ENCODE measurements at places on chromosomes 12 and 14. TPM values are rescaled to one million over a fixed set of nuclear protein-coding genes. Genes with fewer than 3 reads are reported as not detected.

GRCh38 chr14:52018252-52018651, 28.9 kb downstream of the RTRAF start:
- DNase-seq = no peak

Gene KCNA5
- total RNA-seq = 1.7 TPM

Gene OSBPL8
- 83.3 TPM for total RNA-seq

Gene SOX5
- total RNA-seq = 10.0 TPM

GRCh38 chr12:24175929-24176328, 226.5 kb upstream of the SOX5 start:
- no peak for DNase-seq

- no peak for DNase-seq
Measured at GRCh38 chr14:93960108-93960475, 16.3 kb downstream of the ASB2 start.

DNA sequence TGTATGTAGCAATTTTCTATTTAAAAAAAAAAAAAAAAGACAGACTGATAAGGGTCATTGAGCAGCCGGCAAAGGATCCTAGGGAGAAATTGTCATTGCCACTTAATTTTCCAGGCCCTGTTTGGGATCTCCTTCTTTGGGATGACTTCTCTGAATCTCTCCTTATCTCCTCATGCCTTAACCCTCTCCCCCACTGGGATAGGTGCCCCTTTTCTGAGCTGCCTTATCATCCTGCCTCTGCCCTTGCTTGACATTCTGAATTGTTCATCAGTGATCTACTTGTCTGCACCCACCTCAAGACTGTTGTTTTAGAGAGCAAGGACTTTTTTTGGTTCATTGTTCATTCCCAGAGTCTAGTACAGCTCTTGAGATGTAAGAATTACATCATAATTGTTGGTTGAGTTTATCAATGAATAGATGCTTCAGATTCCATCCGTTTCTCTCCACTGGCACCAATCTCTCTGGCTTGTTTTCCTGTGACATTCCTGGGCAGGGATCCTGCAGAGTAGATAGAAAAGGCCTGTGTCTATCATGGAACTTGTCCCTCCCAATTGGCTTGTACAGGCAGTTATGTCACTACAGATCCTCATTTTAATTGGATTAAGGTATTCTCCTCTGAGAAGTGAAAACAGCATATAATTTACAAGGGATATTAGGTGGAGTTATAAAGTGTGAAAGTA, 42.6 kb downstream of the SOCS2 start:
- no peak for DNase-seq

GRCh38 chr12:14868916-14869506, 16.6 kb downstream of the MGP start:
- DNase-seq = no peak

- DNase-seq = no peak
Measured at GRCh38 chr14:32414808-32415255, 85.7 kb downstream of the AKAP6 start.

GRCh38 chr14:105363847-105364708, 34.3 kb upstream of the TEX22 start:
- DNase-seq = no peak

Gene LRP1-AS
- total RNA-seq = not detected

DNA sequence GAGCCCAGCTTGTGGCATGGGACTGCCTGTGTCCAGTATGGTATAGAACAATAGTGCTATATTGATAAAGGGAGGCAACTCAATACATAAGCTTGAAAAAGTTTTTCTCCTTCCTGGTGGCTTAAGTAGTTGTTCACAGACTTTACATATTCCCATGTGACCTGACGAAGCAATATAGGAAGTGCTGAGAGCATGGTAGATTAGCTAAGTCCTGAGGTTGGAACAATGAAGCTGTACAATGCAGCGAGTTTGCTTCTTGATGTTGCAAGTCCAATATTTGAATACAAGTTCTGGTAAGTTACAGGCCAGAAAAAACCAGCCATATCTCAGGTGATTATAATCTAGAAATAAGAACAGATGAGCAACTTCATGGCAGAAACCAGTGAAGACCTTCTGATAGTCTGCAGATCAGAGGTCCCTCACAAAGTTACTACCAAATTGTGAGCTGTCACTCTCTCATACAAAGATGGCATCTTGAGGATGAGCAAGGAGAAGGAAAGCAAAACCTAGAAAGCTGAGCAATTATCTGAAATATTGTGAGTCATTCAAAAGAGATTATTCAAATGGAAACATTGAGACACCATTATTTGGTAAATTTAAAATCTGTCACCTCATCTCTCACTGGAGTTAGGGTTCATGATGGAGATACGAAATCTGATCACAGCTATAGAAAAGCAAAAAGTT, 72.9 kb upstream of the BTG1 start:
- no peak for DNase-seq

- no peak for DNase-seq
Measured at GRCh38 chr12:52425466-52425865, 8.7 kb downstream of the KRT75 start.

Gene TCL1B
- total RNA-seq = not detected

GRCh38 chr12:75704208-75704607, 192.8 kb upstream of the KRR1 start:
- DNase-seq = no peak

DNA sequence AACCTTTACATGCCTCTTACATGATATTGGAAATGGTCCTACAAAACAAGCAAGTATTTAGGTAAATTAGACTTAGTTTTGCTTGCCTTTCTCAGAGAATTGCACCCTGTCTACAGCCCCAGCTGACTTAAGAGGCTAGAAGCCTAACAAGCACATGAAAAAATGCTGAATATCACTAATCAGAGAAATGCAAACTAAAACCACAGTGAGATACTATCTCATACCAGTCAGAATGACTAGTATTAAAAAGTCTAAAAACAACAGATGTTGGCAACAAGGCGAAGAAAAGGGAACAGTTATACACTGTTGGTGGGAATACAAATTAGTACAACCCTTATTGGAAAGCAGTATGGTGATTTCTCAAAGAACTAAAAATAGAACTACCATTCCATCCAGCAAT, 103.8 kb downstream of the EGLN3 start:
- no peak for DNase-seq

Gene UNC79
- total RNA-seq = 0.20 TPM

Gene VPS37B
- 33.9 TPM for total RNA-seq

Gene CD9
- 416 TPM for total RNA-seq

DNA sequence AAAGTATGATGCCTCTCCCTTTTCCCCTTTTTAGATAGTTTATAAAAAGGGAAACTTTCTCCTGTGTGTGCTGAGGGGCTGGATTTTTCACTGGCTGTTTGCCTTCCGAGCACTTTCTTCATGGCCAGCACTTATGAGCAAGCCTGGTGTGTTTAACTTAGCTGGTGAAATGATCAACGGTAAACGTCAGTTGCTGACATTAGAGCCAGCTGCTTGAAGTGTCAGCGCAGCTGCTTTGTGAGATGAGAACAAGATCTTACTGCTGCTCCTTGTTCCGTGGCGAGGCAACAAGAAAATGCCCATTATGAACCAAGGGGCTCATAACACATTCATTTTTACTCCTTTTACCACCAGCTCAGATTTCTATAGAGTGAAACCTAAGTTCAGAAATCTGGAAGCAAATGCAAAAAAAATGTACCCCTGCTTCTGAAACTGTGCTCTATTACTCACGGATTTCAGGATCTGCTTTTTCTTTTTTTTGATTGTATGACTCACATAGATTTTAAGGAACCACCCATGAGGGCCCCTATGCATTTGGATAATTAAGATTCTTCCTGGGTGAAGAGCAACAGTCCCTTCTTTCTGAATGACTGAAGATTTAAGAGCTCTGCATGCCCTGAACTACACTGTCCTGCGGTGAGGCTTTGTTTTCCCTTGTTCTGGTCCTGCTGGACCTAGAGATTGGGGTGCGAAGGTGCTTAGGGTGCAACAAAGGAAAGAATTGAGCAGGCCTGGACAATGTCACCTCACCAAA, 74.3 kb upstream of the CPM start:
- DNase-seq = peak; percentile 80

Gene SLC17A8
- total RNA-seq = 0.13 TPM

Gene MMP17
- total RNA-seq = 2.7 TPM

- DNase-seq = no peak
Measured at GRCh38 chr14:96011607-96012006, 27.6 kb upstream of the C14orf132 start.

GRCh38 chr12:56836317-56836716, 73.2 kb downstream of the HSD17B6 start:
- DNase-seq = no peak

GRCh38 chr14:69260861-69261564, 1.1 kb downstream of the GALNT16 start:
- DNase-seq = no peak

Gene KRT73
- not detected for total RNA-seq

DNA sequence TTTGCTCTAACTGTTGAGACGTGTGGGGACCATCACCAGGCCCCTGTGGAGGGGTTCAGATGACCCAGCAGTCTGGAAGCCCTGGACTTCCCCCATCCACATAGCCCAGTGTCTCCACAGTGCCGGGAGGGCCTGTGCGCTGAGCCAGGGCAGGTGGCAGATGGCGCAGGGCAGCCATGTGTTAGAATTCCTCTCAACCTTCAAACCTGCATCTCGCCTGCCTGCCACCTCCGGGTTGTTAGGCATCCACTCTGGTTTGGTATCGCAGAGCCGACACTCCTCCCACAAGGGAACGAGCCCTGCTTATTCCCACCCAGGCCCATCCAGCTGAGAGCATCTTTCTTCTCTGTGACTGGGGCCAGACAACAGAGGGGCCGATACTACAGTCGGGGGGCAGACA, 84.5 kb downstream of the ADGRD1 start:
- no peak for DNase-seq

- DNase-seq = peak; percentile 41
Measured at GRCh38 chr14:81329640-81330381, 70.3 kb downstream of the STON2 start.
